ENCODE measurements at places on chromosomes 2 and 18. TPM values are rescaled to one million over a fixed set of nuclear protein-coding genes. Genes with fewer than 3 reads are reported as not detected.

Gene ZNF519
- 11.4 TPM for total RNA-seq

Gene UGT1A8
- total RNA-seq: not detected

Gene CCDC102B
- 8.9 TPM for total RNA-seq

DNA sequence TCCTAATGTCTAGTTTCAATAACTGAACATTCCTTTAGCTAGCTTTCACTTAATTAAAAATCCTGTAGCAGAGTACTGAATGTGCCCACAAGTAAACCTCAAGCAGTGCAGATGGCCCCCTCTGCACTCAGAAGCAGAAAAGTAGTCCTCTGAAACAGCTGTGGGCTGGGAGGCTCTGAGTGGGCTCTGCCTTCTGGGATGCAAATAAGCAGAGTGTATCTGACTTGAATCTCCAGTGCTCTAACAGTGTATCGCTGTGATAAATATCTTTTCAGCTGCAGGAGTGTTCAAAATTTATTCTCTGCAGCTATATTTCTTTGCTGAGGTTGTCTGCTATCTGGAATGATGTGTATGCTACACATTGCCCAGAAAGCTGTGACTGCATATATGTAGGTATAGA lies 44.8 kb upstream of the SYT4 start:
- DNase-seq: no peak

Gene MARCO
- total RNA-seq: not detected

GRCh38 chr2:77807531-77808215 lies 285.5 kb upstream of the LRRTM4 start:
- DNase-seq: no peak

- peak; percentile 9 for DNase-seq
Measured at GRCh38 chr18:67302043-67302442, 214.5 kb downstream of the DSEL start.

- DNase-seq: no peak
Measured at GRCh38 chr18:79940126-79940813, 11.2 kb downstream of the SLC66A2 start.

GRCh38 chr2:11955884-11956291 lies 209.5 kb downstream of the LPIN1 start:
- no peak for DNase-seq

Gene TEKT4
- total RNA-seq: not detected

Gene HOXD1
- total RNA-seq: 0.12 TPM

- no peak for DNase-seq
Measured at GRCh38 chr2:169065422-169065821, 3.9 kb upstream of the DHRS9 start.

Gene ITPRID2
- total RNA-seq: 65.8 TPM

DNA sequence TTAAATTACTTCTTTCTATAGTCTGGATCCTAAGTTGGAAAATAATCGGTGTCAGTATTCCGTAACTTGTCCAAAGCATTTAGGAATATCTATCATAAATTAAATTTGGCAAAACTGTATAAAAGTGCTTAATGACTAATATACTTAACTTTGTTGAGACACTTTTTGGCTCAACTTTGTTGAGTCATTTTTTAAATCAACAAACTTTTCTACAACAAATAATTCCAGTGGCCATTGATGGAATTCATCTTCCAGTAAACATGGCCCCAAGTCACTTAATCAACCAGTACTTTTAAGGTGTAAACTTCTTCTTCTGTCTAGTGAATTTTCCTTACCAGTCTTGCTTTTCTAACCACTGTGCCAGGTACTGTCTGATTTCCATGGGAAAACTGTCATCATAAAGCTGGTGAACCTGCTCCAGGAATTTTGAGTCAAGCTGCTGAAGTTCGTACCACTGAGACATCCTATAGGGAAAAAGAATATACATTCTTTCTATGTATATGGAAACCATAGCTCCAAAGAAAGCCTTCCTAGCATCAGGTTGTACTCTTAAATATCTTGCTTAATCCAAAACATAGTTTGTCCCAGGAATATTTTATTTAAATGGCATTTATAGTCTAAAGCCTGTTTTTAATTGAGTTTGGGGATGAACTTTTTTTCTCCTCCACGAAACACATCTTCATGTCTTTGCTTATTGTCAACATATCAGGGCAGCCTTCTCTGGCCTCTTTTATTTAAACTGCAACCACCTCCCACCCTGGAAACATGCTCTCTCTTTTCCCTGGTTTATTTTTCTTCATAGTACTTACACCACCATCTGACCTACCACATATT lies 4.2 kb downstream of the STAT1 start:
- DNase-seq: no peak

Gene REG3A
- total RNA-seq: not detected

DNA sequence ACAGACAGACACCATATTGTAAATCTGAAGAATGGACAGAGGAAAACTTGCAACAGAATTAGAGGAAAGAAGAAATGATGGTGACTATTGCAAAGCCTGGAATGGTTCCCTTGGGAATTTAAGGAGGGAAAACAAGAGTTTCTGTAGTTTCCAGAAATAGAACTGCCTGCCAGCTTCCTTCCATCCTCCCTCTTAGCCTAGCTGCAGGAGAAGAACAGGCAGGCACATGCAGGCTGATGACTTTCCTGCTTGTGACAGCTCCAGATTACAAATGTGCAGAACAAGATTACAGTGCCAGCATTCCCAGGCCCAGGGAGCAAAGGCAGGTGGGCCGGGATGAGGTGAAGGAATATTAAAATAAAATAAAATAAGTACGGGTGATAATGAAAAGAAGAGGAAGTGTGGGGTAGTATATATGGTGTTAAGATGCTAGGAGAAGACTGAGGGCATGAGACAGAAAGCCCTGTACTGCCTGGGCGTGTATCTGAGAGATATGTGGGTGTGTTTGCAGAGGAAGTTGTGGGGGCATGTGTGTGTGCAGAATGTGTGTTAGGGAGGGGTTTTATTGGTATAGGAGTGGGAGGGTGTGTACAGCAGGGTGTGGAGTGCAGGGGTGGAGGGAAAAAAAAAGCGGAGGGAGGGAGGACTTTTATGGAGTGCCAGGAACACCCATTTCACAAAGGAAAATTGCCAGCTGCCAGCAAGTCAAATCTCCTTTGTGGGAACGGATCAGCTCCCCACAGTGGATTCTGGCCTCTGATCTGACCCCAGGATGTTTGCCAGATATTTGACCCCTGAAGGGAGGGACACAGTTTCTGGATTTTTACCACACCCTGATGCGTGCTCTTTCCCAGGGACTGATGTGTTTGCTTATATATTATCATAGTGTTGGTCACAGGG lies 43.9 kb upstream of the NEMP2 start:
- DNase-seq: peak; percentile 49

Gene BOK
- 19.6 TPM for total RNA-seq

Gene EML6
- 3.2 TPM for total RNA-seq

Gene GALNT5
- total RNA-seq: not detected

GRCh38 chr2:177708660-177709444 lies 316.3 kb downstream of the AGPS start:
- DNase-seq: no peak

Gene TRABD2A
- 6.3 TPM for total RNA-seq

- no peak for DNase-seq
Measured at GRCh38 chr2:74436848-74437695, 4.7 kb downstream of the RTKN start.

- no peak for DNase-seq
Measured at GRCh38 chr2:160558531-160558930, 64.9 kb upstream of the RBMS1 start.

Gene RPL37A
- 1,793 TPM for total RNA-seq

Gene ERMN
- 13.5 TPM for total RNA-seq

Gene NEU2
- total RNA-seq: not detected

Gene REG3G
- total RNA-seq: not detected

DNA sequence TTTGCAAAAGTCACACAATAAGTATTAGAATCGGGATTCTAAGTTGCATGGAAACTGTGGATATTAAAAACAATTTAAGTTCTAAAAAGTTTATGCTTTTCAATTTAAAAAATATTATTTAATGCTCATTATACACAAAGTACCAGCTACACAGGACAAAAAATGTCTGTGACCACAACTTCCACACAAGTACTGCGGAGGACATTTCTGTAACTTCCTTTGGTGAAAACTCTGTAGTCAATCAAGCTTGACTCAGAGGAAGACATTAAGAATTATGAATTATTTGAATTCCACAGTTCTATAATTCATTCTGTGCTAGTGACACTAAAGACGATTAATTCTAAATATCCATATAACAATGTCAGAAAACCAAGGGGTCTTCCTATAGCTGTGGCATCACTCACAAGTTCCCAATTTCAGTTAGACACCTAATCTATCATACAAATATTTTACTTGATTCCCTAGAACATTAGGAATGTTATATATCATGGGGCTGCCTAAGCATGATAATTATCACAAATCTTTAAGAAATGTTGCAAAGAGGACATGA lies 120.5 kb downstream of the AFF3 start:
- DNase-seq: no peak

Gene CRYGD
- not detected for total RNA-seq
